ENCODE measurements at places on chromosomes 3 and 15. TPM values are rescaled to one million over a fixed set of nuclear protein-coding genes. Genes with fewer than 3 reads are reported as not detected.

- DNase-seq, result no peak
These were observed 237.0 kb upstream of the TPM1 start for GRCh38 chr15:62805502-62805901.

DNA sequence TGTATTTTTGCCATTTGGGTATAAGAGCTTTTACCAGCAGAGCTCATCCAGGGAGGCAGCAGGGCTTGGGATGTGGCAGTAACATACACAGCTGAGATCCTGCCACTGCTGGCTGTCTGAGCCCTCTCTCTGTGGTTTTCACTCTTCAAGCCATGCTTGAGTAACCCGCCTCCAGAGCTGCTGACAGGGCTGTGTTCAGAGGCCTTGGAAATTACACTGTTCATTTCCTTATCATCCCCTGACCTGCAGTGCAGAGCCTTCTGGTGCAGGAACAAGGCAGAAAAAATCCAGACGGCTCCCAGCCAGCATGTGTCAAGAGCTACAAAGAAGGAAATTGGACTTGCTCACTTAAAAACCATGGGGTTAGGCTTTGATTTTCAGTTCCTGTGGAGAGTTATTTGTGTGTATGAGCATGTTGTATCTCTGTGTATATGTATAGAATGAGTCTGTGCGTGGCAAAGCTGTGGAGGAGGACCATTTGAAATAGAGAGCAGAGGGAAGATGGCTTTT lies 47.0 kb downstream of the ZNF609 start:
- peak; percentile 92 for DNase-seq

Gene CFAP91
- 14.1 TPM for total RNA-seq

GRCh38 chr3:73718326-73719110 lies 93.8 kb upstream of the PDZRN3 start:
- no peak for DNase-seq

DNA sequence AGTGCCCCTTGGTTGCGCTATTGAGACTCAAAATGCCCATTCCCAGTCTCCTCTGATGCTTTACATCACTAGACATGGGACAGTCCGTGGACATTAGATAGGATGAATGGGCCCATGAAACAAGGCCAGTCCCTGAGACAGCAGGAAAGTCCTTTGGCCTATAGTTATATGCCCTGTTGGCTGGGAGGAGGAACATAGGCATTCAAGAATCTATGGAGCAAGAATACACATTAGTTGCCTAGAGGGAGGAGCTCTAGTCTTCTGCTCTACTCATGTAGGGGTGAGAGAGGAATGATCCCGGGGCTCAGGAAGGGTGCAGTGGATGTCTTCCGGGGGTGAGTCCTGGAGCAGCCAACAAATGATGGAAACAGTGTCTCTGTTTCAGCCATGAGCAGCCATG lies 58.0 kb upstream of the LRTM1 start:
- DNase-seq, result no peak

DNA sequence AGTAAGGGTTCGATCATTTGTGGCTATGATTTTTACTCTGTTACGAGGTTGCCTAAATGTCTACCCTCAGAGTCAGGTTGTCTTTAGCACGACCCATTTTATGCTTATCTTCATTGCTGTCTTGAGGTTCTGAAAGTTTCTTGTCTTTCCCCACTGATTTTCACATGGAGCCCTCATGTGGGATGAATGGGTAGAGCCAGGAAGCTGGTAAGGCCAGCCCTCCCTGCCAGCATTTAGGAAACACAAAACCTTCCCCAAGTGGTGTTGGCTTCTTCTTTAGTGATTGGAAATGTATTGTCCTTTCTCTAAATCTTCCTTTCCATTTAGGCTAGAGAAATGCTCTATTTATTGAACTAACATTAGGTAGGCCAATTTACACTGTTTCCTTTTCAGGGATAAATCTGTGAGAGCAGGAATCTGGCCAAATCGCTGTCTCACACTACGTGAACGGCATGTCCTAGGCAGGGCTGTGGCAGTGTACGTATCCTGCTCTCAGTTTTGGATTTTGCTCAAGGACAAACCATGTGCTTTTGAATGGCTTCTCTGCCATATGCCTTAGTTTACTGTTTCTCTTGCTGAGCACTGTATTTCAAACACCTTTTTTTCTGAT lies 43.7 kb downstream of the MYZAP start:
- no peak for DNase-seq

GRCh38 chr3:60575718-60576272 lies 675.5 kb downstream of the FHIT start:
- DNase-seq, result no peak

Gene LMOD3
- 0.09 TPM for total RNA-seq

GRCh38 chr3:141011232-141011996 lies 39.7 kb upstream of the SPSB4 start:
- DNase-seq, result peak; percentile 87

GRCh38 chr15:32909431-32909830 lies 191.6 kb downstream of the GREM1 start:
- no peak for DNase-seq

GRCh38 chr15:84598993-84599392 lies 1.8 kb upstream of the ZSCAN2 start:
- DNase-seq, result no peak

GRCh38 chr15:63517628-63518027 lies 13.2 kb downstream of the USP3 start:
- DNase-seq, result no peak
